ENCODE measurements at places on chromosomes 1 and 21. TPM values are rescaled to one million over a fixed set of nuclear protein-coding genes. Genes with fewer than 3 reads are reported as not detected.

The PPIAL4G gene
- not detected for total RNA-seq

The CYP4B1 gene
- total RNA-seq = not detected

The CDCA8 gene
- total RNA-seq = 14.5 TPM

DNA sequence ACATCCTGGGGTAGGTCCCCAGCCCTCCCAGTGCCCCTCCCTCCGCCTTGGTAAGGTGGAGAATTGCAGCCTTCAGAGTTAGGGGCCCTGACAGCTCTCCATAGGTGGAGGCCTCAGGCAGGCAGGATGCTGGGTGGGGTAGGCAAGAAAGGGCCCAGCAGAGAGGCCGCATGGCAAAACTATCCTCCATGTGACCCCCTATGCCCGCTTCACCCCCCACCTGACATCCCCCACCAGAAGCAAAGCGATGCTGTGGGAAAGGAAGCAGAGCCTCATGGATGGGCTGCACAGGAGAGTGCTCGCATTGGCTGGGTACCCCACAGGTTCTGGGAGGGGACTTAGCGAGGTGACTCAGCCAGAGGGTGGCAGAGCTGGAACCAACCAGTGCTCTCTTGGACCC, 1.6 kb downstream of the S100A9 start:
- DNase-seq = no peak

DNA sequence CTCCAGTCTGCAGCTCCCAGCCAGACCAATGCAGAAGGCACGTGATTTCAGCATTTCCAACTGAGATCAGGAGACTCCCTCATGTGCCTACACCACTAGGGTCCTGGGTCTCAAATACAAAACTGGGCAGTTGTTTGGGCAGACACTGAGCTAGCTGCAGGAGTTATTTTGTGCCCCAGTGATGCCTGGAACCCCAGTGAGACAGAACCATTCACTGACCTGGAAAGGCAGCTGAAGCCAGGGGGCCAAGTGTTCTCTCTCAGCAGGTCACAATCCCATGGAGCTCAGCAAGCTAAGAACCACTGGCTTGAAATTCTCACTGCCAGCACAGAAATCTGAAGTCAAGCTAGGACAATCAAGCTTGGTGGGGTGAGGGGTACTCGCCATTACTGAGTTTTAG, 111.7 kb upstream of the TNFSF4 start:
- no peak for DNase-seq

- no peak for DNase-seq
Observed at GRCh38 chr1:216805953-216806352, 82.7 kb upstream of the ESRRG start.

DNA sequence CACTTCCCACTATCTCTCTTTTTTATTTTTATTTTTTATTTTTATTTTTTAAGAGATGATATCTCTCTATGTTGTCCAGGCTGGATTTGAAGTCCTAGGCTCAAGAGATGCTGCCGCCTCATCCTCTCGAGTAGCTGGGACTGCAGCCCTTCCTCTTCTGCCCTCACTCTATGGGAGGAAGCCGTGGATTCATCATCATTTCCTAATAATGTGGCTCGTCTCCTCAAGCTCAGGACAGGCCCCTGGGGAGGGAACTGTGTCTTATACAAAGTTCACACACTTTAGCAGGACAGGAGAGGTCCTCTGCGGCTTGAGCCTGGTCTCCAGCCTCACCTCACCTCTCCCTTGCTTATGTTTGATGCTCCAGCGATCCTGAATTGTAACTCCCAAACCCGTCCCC, 16.5 kb upstream of the IFFO2 start:
- no peak for DNase-seq

- DNase-seq = no peak
Observed at GRCh38 chr1:228452194-228453021, 34.8 kb upstream of the RNF187 start.

- DNase-seq = no peak
Observed at GRCh38 chr1:160855181-160855981, 7.3 kb downstream of the CD244 start.

- DNase-seq = peak; percentile 5
Observed at GRCh38 chr1:193283016-193283415, 96.6 kb upstream of the B3GALT2 start.

GRCh38 chr1:145823565-145824498, at the start of the genes POLR3C and RNF115:
POLR3C (plus strand) TSS chr1:145824200; CDS start chr1:145825777, 1,577 bp downstream.
RNF115 (minus strand) TSS chr1:145824095; CDS start chr1:145823873, 222 bp downstream.
- peak; percentile 94 for DNase-seq

Measured in Caki2 (cell line).